ENCODE measurements at places on chromosomes 2 and 18. TPM values are rescaled to one million over a fixed set of nuclear protein-coding genes. Genes with fewer than 3 reads are reported as not detected.
A peak's percentile ranks its signal among the peaks of the same experiment; 100 is the strongest.

Gene CRYGC
- total RNA-seq: not detected

DNA sequence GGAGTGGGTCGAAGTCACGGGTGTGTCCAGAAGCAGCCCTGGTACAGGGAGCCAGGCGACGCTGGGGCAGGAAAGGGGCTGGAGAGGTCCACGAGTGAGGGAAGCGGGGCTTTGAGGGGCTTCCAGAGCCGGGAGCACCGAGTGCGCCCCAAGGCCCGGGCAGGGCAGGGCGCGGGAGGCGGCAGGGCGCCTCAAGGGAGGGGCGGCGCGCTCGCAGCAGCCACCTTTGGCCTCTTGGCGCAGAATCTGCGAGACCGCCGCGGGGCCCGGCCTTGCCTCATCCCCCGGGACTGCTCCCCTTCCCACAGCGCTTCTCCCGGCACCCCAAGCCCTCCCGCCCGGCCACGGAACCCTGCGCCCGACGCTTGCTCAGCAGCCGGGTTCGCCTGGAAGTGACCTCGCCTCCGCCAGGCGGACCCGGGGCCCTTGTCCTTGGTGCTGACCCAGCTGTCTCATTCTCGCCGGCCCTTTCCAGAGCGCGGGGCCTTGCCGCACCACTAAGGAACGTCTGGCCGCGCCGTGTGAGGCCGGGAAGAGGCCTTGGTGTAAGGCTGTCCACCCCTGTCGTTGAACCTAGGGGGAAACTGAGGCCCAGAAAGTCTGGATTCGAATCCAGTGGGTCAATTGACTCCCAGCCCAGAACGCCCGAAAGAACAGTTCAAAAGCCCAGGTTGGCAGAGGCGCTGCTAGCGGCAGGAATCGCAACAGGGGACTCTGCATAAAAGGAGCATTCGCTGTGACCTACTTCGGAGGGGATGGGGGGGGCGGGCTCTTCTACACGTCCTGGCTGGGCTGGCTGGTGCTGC, 584 bp upstream of the DNER start:
- H3K4me3 ChIP-seq: no peak overlapping the region
- no peak overlapping the region for H3K27ac ChIP-seq
- no peaks in the 10 kb centered on the region for H3K36me3 ChIP-seq
- H3K4me1 ChIP-seq: peaks cover 2% of the 10 kb centered on the region
- H3K27me3 ChIP-seq: peaks cover 15% of the 10 kb centered on the region
- peak; percentile 86 for DNase-seq

GRCh38 chr2:162369551-162369950, 25.6 kb downstream of the GCA start:
- DNase-seq: no peak
- no peaks in the 10 kb centered on the region for H3K27me3 ChIP-seq
- H3K27ac ChIP-seq: no peak overlapping the region
- peaks cover 3% of the 10 kb centered on the region for H3K4me1 ChIP-seq
- H3K36me3 ChIP-seq: no peaks in the 10 kb centered on the region

GRCh38 chr2:128633501-128633900, 314.8 kb upstream of the HS6ST1 start:
- no peak for DNase-seq
- no peak overlapping the region for H3K4me3 ChIP-seq
- H3K4me1 ChIP-seq: peaks cover 10% of the 10 kb centered on the region
- peaks cover 5% of the 10 kb centered on the region for H3K27me3 ChIP-seq
- H3K27ac ChIP-seq: no peak overlapping the region
- H3K36me3 ChIP-seq: no peaks in the 10 kb centered on the region

DNA sequence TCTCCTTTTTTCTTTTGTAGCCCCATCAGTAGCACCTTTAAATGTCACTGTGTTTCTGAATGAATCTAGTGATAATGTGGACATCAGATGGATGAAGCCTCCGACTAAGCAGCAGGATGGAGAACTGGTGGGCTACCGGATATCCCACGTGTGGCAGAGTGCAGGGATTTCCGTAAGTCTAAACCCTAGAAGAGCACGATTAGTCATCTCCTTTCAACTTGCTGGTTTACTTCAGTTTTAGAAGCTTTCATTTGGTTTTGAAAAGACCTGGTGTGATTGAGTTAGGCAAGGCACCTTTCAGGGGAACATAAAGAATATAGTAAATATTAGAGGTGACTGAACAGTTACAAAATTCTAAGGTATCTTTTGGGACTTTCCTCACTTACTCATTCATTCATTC, 72.2 kb upstream of the TMEM87B start:
- H3K27me3 ChIP-seq: peaks cover 2% of the 10 kb centered on the region
- H3K4me3 ChIP-seq: no peak overlapping the region
- H3K4me1 ChIP-seq: peaks cover 8% of the 10 kb centered on the region
- DNase-seq: no peak

Gene IL37
- not detected for total RNA-seq
